Left kidney (tissue), 8 donors: ENCODE measurements at places on chromosomes 12 and 14.

- no peak for DNase-seq
Observed at GRCh38 chr14:64775081-64775777, 71.0 kb downstream of the PLEKHG3 start.

DNA sequence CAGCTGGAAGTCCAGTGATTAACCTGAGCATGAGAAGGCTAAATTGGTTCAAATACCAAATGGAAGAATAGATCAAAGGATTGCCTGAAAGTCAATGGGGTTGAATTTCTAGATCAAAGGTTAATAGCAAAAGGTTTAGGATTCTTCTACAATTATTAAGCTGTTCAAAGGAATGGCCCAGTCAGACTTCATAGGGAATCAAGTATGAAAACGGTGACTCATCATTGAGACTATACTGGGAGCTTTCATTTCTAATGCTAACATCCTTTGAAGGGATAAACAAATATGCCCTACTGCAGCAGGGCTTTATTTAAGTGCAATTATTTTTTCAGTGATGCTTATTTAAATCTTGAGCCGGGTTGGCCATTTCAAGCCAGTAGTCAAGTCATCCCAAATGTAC is 152.8 kb downstream of the RIMBP2 start:
- no peak for DNase-seq

DNA sequence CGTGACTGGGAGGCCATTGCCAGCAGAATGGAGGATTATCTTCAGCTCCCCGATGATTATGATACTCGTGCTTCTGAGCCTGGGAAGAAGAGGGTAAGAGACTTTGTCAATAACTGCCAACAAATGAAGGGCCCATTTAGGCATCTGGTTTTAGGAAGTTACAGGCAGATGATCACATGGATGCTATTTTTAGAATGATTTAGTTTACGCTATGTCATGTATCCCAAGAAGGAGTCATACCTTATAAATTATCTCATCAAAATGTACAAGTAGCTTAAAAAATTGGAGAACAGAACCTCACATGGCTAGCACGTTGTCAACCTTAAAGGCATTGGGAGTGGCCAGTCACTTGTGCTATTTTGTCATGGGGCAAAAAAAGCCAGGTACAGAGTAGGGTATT is 46.7 kb downstream of the PROX2 start:
- DNase-seq = no peak

DNA sequence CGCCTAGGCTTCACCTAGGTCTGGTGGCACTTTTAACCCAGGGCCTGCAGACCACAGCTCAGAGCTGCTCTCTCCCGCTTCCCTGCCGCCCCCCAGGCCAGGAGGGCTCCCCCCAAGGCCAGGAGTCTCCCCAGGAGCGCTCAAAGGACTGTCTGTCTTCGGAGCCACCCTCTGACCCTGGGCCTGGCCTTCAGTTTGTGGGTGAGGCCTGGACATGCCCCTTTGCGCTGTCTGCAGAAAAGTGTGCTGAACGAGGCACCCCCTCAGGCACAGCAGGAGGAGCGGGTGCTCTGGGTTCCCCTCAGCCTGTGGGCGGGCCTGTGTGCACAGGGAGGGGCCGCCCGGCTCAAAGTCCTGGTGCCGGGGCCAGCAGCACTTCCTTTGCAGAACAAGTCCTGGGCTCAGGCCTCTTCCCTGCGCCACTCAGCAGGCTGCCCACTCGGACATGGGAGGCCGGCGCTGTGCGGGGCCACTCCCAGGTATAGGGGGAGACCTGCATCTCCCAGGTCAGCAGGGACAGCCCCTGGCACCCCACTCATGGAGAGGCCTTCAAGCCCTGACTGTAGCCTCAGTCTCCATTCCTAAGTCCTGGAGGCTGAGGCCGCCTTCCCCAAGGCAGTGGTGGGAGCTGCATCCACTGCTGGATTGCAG is 14.3 kb downstream of the DEGS2 start:
- no peak for DNase-seq

- DNase-seq = no peak
Observed at GRCh38 chr14:50109342-50109741, 7.0 kb downstream of the VCPKMT start.

- no peak for DNase-seq
Observed at GRCh38 chr12:599756-600155, 63.5 kb downstream of the NINJ2 start.

- DNase-seq = no peak
Observed at GRCh38 chr12:57545809-57546437, 1.1 kb downstream of the DCTN2 start.

DNA sequence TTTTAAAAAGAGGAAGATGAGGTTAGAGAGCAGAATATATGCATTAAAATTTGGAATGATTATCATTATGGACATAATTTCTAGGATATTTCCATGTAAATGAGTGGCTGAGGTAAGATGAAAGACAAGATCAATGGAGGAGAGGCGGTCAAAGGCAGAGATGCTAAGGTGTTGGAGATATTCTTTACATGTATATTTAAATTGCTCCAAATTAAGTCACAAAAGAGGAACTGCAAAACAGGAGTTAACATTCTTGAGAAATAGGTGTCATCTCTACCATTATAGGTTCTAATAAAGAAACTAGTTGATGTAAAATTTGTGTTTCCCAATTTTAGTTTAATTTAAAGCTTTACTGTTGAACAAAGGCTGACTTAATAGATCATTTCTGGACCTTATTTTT is 268.5 kb upstream of the PPFIA2 start:
- DNase-seq = no peak

DNA sequence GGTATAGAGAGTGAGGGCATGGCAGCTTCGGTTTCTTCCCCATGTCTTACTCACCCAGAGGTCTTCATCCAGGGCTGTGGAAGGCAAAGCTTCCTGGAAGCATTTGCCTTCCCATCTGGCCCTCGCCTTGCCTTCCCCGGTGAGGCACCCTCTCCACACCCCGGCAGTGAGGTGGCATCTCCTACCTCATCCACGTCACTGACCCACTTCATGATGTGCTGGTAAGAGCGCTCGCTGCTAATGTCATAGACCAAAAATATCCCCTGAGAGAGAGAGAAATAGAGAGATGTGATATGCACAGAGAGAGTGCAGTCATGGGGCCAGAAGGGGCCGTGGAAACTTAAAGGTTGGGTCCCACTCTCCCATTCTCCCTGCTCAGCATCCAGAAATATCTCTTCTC is 8.3 kb upstream of the GPX2 start:
- DNase-seq = no peak

DNA sequence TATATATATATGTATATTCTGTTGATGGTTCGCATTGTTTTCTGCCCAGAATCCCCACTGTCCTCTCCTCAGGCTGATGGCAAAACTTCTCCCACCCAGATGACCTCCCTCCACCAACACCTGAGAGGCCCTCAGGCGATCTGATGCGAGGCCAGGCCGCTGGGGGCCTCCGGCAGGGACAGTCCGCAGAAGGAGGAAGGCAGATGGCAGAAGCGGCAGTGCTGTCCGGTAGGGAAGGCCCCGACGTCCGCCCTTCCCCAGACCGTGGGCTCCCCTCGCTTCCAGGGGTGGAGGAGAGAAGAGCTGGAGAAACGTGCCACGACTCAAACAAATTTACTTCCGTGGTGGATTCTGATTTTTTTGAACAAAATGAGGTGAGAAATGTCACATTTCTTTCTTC is 178.3 kb upstream of the RGS6 start:
- DNase-seq = no peak

DNA sequence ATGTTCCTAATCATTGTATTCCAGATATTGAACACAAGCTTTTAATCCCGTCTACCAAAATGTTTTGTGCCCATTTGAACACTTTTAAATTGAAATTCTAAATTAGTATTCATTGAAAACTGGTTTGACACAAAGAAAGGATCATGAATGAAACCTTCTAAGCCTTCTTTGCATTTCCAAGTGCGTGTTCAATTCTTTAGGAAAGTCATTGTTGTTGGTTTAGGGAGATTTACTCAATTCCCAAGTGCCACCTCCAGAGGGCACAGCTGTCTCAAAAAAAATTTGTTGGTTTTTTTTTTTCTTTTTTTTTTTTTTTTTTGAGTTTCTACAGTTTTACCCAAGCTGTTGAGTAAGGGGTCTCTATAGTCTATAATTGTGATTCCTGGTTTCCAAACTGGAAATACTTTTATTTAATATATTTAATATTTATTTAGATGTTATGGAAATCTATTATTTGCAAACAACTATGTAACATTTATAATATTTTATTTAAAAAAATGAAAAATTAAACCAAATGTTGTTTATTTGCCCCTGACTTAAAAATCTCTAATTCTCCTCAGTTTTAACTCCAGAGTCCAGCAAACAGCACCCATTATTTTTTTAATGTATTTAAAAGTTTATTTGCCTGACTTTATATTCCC is 79.9 kb downstream of the NEDD1 start:
- peak; percentile 63 for DNase-seq

- no peak for DNase-seq
Observed at GRCh38 chr12:8991371-8992345, 2.3 kb downstream of the KLRG1 start.

DNA sequence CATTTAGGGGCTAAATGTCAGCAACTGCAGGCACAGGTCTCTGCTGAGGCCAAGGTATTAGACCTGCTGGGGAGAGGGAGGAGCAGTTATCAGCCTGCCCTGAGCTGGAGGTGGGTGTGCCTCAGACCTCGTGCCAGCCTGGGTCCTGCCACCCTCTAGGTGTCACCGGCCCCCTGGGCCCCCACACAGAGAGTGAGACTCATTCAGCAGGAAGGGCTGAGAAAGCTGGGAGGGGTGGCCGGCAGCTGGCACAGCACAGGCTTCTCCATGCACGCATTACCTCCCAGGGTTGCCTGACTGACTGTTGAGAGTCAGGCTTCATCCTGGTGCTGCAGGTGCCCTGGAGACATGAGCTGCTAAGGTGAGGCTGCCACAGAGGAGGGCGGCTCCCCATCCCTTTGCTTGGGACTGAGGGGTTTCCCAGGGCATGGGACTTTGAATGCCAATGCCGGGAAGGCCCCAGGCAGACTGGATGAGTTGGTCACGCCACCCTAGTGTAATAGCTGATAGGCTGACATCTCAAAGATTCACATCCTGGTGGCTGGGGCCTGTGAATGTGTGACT is 75.3 kb upstream of the C14orf180 start:
- DNase-seq = no peak

- DNase-seq = no peak
Observed at GRCh38 chr12:65840793-65841670, 16.7 kb downstream of the HMGA2 start.

DNA sequence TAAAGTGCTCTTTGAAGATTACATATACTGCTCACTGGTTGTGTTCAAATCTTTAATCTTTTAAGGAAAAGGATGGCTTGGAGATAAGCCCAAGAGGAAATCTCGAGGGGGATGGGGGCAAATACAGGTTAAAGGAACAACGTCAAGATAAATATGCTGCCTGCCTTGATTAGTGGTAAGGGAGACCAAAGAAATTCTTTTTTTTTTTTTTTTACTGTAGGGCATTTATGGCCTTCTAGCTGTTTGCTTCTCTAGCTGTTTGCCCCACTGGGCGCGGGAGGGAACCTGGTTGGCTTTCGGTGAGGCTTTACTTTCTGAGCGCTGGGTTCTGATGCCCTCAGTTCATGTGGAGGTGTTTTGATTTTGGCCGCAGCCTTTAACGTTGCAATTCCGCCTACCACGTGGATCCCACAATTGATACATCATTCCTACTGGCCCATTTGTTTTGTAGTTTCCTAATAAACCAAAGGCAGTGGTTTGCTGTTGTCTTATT is 5.7 kb downstream of the CCND2 start:
- DNase-seq = no peak

DNA sequence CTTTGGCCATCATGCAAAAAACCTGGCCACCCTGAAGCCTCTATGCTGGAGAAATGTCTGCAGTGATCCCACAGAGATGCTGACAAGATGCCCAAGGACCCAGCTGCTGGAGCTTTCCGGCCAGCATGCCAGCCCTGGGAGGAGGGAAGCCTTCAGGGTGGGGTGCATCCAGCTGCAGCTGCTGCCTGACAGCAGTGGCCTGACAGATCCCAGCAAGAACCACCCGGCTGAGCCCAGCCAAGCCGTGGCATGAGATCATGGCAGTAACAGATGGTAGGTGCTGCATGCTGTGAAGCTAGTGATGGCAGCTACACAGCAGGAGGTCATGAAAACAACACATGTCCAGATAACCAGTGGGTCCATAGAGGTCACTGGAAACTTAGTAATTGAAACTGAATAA is 13.8 kb downstream of the CLBA1 start:
- DNase-seq = no peak

- DNase-seq = no peak
Observed at GRCh38 chr14:97878727-97879126, 1081.5 kb downstream of the VRK1 start.

DNA sequence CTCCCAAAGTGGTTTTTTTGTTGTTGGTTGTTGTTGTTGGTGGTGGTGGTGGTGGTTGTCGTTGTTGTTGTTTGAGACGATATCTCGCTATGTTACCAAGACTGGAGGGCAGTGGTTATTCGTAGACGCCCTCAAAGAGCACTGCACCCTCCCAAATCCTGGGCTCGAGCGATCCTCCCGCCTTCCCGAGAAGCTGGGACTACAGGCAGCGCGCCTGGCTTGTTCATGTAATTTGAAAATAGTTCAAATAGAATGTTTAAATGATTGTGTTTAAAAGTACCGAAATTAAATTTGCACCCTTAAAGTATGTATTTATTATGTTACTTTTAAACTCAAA is 439 bp upstream of the ANAPC5 start:
- no peak for DNase-seq

GRCh38 chr12:80189241-80189640 is 89.9 kb downstream of the OTOGL start:
- no peak for DNase-seq

DNA sequence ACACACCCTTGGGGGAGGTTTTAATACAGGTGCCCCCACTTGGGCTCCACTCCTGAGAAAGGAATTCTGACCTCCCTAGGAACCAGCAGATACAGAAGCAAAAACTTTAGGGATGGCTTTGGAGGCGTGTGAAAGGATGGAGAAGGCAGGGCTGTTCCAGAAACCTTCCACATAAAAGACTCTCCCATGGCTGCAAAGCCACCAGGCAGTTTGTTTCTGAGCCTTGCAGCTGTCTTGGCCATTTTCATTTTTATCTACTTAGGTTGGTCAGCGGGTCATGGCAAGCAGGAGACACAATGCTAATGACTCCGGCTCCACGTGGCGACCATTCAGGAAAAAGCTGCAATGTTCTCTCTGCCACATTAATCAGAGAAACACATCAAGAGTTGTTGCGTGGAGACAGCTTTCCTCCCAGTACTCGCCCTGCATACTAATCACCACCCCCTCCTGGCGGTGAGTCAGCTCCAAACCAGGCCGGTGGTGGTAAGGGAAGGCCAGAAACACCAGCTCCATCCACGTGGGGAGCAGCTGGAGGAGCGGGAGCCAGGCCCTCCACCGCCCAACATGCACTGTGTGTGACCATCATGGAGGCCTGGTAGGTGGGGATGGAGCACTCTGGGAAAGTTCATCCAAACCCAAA is 30.9 kb upstream of the IRF2BPL start:
- DNase-seq = no peak

- DNase-seq = no peak
Observed at GRCh38 chr14:92457016-92457565, 56.5 kb upstream of the RIN3 start.

DNA sequence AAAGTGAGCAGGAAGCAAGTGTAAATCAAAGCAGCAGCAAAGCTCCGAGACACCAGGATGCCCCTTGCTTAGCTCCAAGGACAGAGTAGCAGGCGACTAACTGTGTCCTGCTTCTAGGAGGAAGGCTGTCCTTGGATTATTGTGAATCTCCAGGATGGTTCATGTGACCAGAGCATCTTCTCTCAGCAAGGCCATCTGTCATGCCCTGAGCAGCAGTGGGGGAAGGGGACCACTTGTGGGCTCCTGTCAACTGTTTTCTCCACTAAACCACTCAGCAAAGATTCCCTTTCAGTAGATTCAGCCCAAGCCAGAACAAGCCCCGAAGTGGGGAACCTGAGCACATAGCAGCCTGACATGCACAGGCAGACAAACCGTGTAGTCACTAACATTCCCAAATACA is 19.4 kb downstream of the MAP3K9 start:
- no peak for DNase-seq
